ENCODE measurements at places on chromosomes 4 and X. TPM values are rescaled to one million over a fixed set of nuclear protein-coding genes. Genes with fewer than 3 reads are reported as not detected.

PGAM4 gene
- not detected for total RNA-seq

- no peak for DNase-seq
- H3K36me3 ChIP-seq: no peaks in the 10 kb centered on the region
- H3K4me1 ChIP-seq: no peaks in the 10 kb centered on the region
- no peak overlapping the region for H3K27ac ChIP-seq
Measured at GRCh38 chr4:112975567-112976355, 73.7 kb upstream of the ANK2 start.

FGFR3 gene
- total RNA-seq: 2.0 TPM

GRCh38 chr4:4995103-4995907 lies 24.0 kb downstream of the CYTL1 start:
- H3K27ac ChIP-seq: no peak overlapping the region
- H3K4me1 ChIP-seq: peaks cover 34% of the 10 kb centered on the region
- DNase-seq: peak; percentile 92

GRCh38 chr4:125313989-125314667 lies 627 bp upstream of the FAT4 start:
- H3K36me3 ChIP-seq: no peaks in the 10 kb centered on the region
- peaks cover 31% of the 10 kb centered on the region for H3K4me1 ChIP-seq
- H3K27ac ChIP-seq: peak overlapping the region; percentile 95

DNA sequence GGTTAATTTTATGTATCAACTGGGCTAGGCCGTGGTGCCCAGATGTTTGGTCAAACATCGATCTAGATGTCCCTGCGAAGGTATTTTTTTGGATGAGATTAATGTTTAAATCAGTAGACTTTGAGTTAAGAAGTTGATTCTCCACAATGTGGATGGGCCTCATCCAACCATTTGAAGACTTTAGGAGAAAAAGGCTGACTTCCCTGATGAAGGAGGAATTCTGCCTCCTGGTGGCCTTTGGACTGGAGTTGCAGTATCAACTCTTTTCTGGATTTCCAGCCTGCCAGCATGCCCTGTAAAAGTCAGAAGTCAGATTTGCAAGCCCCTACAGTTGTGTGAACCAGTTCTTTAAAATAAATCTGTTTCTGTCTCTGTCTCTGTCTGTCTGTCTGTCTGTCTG lies 91.4 kb downstream of the STK32B start:
- DNase-seq: peak; percentile 39
- H3K4me1 ChIP-seq: peaks cover 2% of the 10 kb centered on the region
- no peak overlapping the region for H3K4me3 ChIP-seq
- H3K36me3 ChIP-seq: no peaks in the 10 kb centered on the region

SPANXC gene
- total RNA-seq: not detected

GRCh38 chr4:172096786-172097185 lies 283.6 kb downstream of the GALNTL6 start:
- H3K36me3 ChIP-seq: no peaks in the 10 kb centered on the region
- no peaks in the 10 kb centered on the region for H3K27me3 ChIP-seq
- no peak overlapping the region for H3K27ac ChIP-seq
- no peaks in the 10 kb centered on the region for H3K4me1 ChIP-seq

GRCh38 chrX:131045726-131046125 lies 12.4 kb upstream of the ARHGAP36 start:
- H3K4me3 ChIP-seq: no peak overlapping the region
- H3K27ac ChIP-seq: no peak overlapping the region
- peak; percentile 34 for DNase-seq
- H3K36me3 ChIP-seq: no peaks in the 10 kb centered on the region
- no peaks in the 10 kb centered on the region for H3K4me1 ChIP-seq
- peaks cover 3% of the 10 kb centered on the region for H3K27me3 ChIP-seq

RAB33A gene
- 1.3 TPM for total RNA-seq

IL2RG gene
- total RNA-seq: 2.4 TPM

GRCh38 chrX:136766785-136767103 lies 14.0 kb downstream of the ARHGEF6 start:
- no peak for DNase-seq
- peak overlapping the region; percentile 75 for H3K4me3 ChIP-seq
- H3K27me3 ChIP-seq: no peaks in the 10 kb centered on the region
- no peaks in the 10 kb centered on the region for H3K36me3 ChIP-seq
- H3K27ac ChIP-seq: peak overlapping the region; percentile 88

- no peaks in the 10 kb centered on the region for H3K36me3 ChIP-seq
- peaks cover 25% of the 10 kb centered on the region for H3K27me3 ChIP-seq
- no peak overlapping the region for H3K27ac ChIP-seq
- DNase-seq: no peak
Measured at GRCh38 chr4:6561706-6562371, 13.2 kb upstream of the MAN2B2 start.

ZNF275 gene
- 18.4 TPM for total RNA-seq

DNA sequence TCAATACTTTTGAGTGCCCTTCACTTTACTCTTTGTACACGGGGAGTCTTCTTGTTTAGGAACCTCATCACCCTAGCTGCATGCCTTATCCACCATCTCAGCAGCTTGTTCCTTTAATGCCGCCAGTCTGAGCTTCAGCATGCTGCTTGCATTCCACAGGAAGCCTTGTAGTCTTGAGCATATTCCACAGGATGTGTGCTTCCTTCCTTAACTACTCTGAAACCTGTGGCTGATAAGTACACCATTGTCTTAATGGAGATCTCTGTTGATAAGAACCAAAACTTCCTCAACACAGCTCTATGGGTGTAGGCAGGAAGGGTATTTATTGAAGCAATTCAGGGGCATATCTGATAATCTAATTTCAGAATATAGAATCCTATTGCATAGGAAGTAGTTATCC lies 24.4 kb upstream of the CCNI start:
- DNase-seq: peak; percentile 74
- no peaks in the 10 kb centered on the region for H3K27me3 ChIP-seq
- H3K27ac ChIP-seq: no peak overlapping the region
- peaks cover 14% of the 10 kb centered on the region for H3K4me1 ChIP-seq

GRCh38 chr4:165355900-165356300 lies 22.9 kb upstream of the CPE start:
- no peaks in the 10 kb centered on the region for H3K4me1 ChIP-seq
- H3K4me3 ChIP-seq: no peak overlapping the region
- H3K36me3 ChIP-seq: no peaks in the 10 kb centered on the region
- no peaks in the 10 kb centered on the region for H3K27me3 ChIP-seq
- DNase-seq: no peak

- H3K4me3 ChIP-seq: no peak overlapping the region
- peaks cover 34% of the 10 kb centered on the region for H3K4me1 ChIP-seq
- peak overlapping the region; percentile 22 for H3K27ac ChIP-seq
- no peaks in the 10 kb centered on the region for H3K27me3 ChIP-seq
- H3K36me3 ChIP-seq: no peaks in the 10 kb centered on the region
Measured at GRCh38 chrX:72078411-72078810, 53.3 kb downstream of the RTL5 start.

- H3K27ac ChIP-seq: no peak overlapping the region
- no peak overlapping the region for H3K4me3 ChIP-seq
- peaks cover 30% of the 10 kb centered on the region for H3K36me3 ChIP-seq
Measured at GRCh38 chr4:2624782-2625530, 88.5 kb downstream of the FAM193A start.

GRCh38 chr4:8603931-8604330 lies 11.4 kb downstream of the CPZ start:
- H3K4me3 ChIP-seq: no peak overlapping the region
- no peak overlapping the region for H3K27ac ChIP-seq
- no peak for DNase-seq
- H3K27me3 ChIP-seq: peaks cover 49% of the 10 kb centered on the region

DNA sequence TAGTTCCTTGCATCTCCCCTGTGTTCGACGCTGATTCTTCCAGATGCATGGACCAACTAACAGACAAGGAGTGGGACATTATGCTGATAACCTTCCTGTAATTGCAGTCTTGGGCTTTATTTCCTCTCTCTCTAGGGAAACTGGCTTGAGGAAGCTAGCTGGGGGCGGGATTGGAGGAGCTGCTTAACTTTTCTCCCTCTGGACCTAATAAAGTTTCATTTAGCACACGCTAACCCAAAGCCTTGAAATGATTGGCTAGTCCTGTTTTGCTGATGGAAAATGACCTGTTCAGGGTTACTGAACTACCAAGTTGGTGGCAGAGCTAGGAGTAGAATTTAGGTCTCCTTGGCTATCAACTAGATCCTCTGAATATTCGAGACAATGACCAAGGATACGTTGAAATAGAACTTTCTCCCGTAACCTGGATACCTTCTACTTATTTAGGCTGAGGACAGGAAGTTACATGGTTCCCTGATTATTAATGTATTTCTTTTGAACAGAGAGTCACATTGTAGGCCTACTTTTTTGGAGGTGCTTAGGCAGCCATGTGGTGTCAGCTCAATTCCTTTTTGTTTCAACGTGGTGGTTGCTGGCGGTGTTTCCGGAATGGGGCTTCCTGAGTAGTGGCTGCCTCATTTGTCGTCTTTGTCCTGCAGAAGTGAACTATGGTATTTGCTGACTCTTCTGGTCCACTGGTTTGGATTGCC lies 2.0 kb downstream of the PGK1 start:
- H3K4me3 ChIP-seq: peak overlapping the region; percentile 83
- peaks cover 7% of the 10 kb centered on the region for H3K36me3 ChIP-seq
- H3K4me1 ChIP-seq: peaks cover 59% of the 10 kb centered on the region
- no peaks in the 10 kb centered on the region for H3K27me3 ChIP-seq

N4BP2 gene
- 8.7 TPM for total RNA-seq

GRCh38 chrX:68889249-68889648 lies 60.4 kb downstream of the EFNB1 start:
- no peak overlapping the region for H3K27ac ChIP-seq
- no peaks in the 10 kb centered on the region for H3K36me3 ChIP-seq
- H3K4me3 ChIP-seq: no peak overlapping the region
- peaks cover 4% of the 10 kb centered on the region for H3K27me3 ChIP-seq
- no peak for DNase-seq

APBB2 gene
- 51.7 TPM for total RNA-seq

LPAR4 gene
- total RNA-seq: 0.50 TPM

- H3K4me1 ChIP-seq: peaks cover 21% of the 10 kb centered on the region
- H3K36me3 ChIP-seq: no peaks in the 10 kb centered on the region
- DNase-seq: no peak
- H3K4me3 ChIP-seq: peak overlapping the region; percentile 29
Measured at GRCh38 chr4:100317032-100317864, 127.0 kb upstream of the DDIT4L start.

GRCh38 chrX:7215842-7216241 lies 67.9 kb upstream of the PUDP start:
- H3K27me3 ChIP-seq: no peaks in the 10 kb centered on the region
- no peak overlapping the region for H3K27ac ChIP-seq
- no peaks in the 10 kb centered on the region for H3K4me1 ChIP-seq

NAP1L2 gene
- total RNA-seq: 3.3 TPM

GRCh38 chr4:174172274-174172673 lies 111.2 kb downstream of the FBXO8 start:
- no peaks in the 10 kb centered on the region for H3K27me3 ChIP-seq
- H3K36me3 ChIP-seq: no peaks in the 10 kb centered on the region
- no peak overlapping the region for H3K27ac ChIP-seq
- no peaks in the 10 kb centered on the region for H3K4me1 ChIP-seq

F9 gene
- total RNA-seq: not detected

DNA sequence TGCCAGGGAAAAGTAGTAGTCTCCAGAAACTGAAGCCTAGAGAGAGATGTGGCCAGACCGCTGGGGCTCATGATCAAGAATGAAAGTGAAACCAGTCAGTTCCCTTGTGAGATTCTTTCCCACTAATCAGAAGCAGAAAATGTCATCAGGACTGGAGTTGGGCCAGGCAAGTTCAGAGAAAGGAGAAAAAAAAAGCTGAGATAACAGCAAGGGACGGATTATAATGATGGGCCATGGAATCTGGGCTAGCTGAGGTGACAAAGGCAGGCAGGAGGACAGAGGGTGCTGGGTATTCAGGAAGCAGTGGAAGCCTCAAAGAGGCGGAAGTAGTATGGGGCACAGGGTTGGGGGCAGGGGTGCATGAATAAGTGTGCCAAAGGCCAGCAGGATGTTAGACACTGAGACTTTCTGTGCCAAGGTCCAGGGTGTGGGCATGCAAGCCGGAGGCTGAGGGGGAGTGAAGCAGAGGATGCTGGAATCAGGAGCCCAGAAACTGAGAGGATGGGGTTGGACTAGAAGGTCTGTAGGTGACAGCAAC lies 2.5 kb downstream of the CXorf38 start:
- H3K4me3 ChIP-seq: peak overlapping the region; percentile 47
- no peak for DNase-seq
- peaks cover 12% of the 10 kb centered on the region for H3K36me3 ChIP-seq
- H3K4me1 ChIP-seq: peaks cover 41% of the 10 kb centered on the region

MAB21L2 gene
- 0.32 TPM for total RNA-seq

CFAP299 gene
- total RNA-seq: not detected

NDUFC1 gene
- 45.7 TPM for total RNA-seq

DNA sequence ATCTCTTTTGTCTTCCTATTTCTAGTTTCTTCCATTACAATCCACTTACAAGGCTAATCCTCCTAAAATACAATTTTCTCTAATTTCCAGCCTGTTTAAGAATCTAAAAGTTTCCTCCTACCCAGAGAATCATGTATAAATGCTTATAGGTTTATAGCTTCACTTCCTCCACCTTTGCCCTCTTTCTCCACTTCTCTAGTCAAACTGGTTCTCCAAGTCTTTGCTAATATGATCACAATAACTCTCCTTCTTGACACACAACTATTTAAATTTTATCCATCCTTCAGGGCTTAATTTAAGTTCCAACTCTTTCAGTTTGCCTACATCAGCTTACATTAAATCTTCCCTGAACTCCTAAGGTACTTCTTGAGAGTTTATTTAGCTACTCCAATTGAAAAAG lies 69.2 kb downstream of the RPS6KA6 start:
- no peak overlapping the region for H3K27ac ChIP-seq
- DNase-seq: no peak
- H3K4me1 ChIP-seq: no peaks in the 10 kb centered on the region
- no peaks in the 10 kb centered on the region for H3K36me3 ChIP-seq

DNA sequence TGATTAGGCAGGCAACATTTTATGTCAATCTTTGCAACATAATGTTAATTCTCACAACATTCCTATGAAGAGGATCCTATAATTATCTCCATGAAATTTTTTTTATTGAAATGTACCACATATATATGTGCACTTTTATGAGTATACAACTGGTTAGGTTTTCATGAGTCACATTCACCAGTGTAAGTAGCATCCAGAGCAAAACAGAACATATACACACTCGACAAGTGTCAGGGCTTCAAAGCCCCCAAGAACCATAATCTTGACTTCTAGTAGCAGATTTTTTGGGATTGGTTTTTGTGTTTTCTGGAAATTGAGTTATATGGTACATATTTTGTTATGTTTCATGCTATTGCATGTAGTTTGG lies 62.4 kb downstream of the ARHGAP10 start:
- peaks cover 32% of the 10 kb centered on the region for H3K4me1 ChIP-seq
- no peaks in the 10 kb centered on the region for H3K36me3 ChIP-seq
- H3K27ac ChIP-seq: no peak overlapping the region
- no peak for DNase-seq
- H3K27me3 ChIP-seq: no peaks in the 10 kb centered on the region

DCAF4L1 gene
- total RNA-seq: 0.17 TPM

DNA sequence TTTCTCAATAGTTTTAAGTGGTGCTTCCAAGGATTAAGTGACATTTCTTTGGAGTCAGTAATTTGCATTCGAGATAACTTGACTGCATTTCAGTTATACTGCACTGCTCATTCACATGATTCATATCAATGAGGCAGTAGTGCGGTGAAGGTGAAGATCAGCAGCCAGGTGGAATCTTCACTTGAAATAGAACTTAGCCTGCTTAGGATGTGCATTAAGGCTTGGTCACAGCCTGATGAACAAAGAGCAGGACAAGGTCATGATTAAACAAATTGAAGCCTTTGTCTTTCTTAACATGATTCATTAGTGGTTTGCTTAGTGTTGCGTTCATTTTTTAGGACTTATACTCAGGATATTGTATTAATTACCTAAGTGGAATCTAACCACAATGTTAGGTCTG lies 212.1 kb upstream of the GALNTL6 start:
- H3K36me3 ChIP-seq: no peaks in the 10 kb centered on the region
- H3K4me1 ChIP-seq: no peaks in the 10 kb centered on the region
- no peaks in the 10 kb centered on the region for H3K27me3 ChIP-seq
- no peak overlapping the region for H3K4me3 ChIP-seq
- no peak overlapping the region for H3K27ac ChIP-seq
